Esophagus muscularis mucosa (tissue), 4 donors: ENCODE measurements at places on chromosomes 3 and 15. TPM values are rescaled to one million over a fixed set of nuclear protein-coding genes. Genes with fewer than 3 reads are reported as not detected.

The POPDC2 gene
- 92.6 TPM for total RNA-seq

The WDR93 gene
- not detected for total RNA-seq

DNA sequence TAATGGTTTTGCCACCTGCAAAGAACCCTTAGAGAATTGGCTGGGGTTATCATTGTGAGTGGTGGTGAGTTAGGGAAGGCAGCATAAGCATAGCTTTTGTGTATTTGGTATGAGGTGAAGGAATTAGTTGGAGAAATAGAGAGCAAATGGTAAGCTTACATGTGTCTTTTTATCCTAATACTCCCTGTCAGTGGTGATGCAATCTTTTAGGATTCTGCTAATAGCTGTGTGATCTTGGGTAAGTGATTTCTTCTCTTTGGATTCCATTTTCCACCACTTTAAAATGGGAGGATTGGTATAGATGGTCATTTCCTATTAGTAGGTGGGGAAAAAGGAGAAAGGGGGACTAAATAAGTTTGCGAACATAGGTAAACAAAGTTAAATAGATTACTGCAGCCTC lies 30.9 kb downstream of the PIAS1 start:
- H3K4me3 ChIP-seq = no peak overlapping the region
- DNase-seq = no peak
- peaks cover 57% of the 10 kb centered on the region for H3K4me1 ChIP-seq
- H3K36me3 ChIP-seq = peaks cover 5% of the 10 kb centered on the region

GRCh38 chr3:134232951-134233350 lies 17.7 kb downstream of the RYK start:
- H3K4me3 ChIP-seq = no peak overlapping the region
- H3K4me1 ChIP-seq = peaks cover 68% of the 10 kb centered on the region
- DNase-seq = no peak
- no peaks in the 10 kb centered on the region for H3K36me3 ChIP-seq

GRCh38 chr3:5757213-5757804 lies 569.8 kb downstream of the EDEM1 start:
- no peaks in the 10 kb centered on the region for H3K36me3 ChIP-seq
- H3K4me1 ChIP-seq = no peaks in the 10 kb centered on the region
- DNase-seq = no peak
- H3K4me3 ChIP-seq = no peak overlapping the region
- no peaks in the 10 kb centered on the region for H3K27me3 ChIP-seq

- H3K36me3 ChIP-seq = no peaks in the 10 kb centered on the region
- no peak for DNase-seq
- no peak overlapping the region for H3K4me3 ChIP-seq
- H3K27ac ChIP-seq = no peak overlapping the region
Measured at GRCh38 chr3:40247714-40248454, 61.6 kb upstream of the EIF1B start.
